ENCODE measurements at places on chromosomes 7 and 10.
A peak's percentile ranks its signal among the peaks of the same experiment; 100 is the strongest.

GRCh38 chr7:54980521-54980920, 38.3 kb upstream of the EGFR start:
- DNase-seq, result no peak

DNA sequence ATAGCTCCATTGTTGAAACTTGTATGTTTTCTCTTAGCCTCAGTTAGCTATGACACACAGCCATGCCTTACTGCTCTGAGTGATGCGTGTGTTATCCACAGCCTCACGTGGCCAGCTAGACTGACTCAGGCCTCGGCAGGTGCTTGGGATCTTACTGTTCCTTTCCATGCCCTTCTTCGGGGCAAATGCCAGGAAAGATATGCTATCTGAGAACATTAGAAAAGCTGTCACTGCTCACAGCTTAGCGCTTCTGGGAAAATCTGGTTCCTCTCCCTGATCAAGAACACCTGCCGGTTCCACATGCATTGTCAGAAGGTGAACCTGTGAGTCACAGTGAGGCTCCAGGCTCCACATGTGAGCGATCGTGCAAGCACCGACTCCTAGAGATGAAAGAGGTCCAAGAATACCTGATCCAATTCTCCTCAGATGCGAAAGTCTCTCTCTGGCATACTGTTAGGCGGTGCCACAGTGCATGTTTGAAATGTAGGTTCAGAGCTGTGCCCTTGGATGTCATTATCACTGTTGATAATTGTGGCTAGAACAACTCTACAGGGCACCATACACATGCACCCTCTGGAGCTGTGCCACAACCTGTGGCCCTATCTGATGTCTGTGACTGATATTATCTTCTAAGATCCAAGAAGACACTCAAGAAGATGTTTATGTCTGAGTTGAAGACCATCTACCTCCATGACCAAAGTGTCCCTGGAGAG, 247.8 kb upstream of the IGFBP3 start:
- no peak for DNase-seq

DNA sequence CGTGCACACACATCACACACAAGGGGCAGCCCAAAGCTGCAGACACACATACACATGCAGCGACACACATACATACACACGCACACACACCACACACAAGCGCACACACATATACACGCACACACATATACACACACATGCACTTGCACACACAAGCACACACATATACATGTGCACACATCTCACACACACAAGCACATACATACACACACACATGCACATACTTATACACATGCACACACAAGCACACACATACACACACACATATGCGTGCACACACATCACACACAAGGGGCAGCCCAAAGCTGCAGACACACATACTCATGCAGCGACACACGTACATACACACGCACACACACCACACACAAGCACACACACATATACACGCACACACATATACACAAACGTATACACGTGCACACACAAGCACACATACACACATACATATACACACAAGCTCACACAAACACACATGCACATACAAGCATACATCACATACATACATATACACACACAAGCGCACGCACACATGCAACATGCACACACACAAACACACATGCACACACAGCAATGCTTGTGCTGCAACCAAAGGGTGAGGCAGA, 178.8 kb upstream of the PFKP start:
- no peak for DNase-seq

GRCh38 chr10:85993140-85993539, 373.5 kb downstream of the GRID1 start:
- no peak for DNase-seq

- DNase-seq, result no peak
Observed at GRCh38 chr7:98840722-98841121, 29.1 kb downstream of the TMEM130 start.

- no peak for DNase-seq
Observed at GRCh38 chr7:123689250-123689649, 33.6 kb downstream of the LMOD2 start.

- DNase-seq, result no peak
Observed at GRCh38 chr10:74651565-74651964, 174.8 kb upstream of the KAT6B start.

DNA sequence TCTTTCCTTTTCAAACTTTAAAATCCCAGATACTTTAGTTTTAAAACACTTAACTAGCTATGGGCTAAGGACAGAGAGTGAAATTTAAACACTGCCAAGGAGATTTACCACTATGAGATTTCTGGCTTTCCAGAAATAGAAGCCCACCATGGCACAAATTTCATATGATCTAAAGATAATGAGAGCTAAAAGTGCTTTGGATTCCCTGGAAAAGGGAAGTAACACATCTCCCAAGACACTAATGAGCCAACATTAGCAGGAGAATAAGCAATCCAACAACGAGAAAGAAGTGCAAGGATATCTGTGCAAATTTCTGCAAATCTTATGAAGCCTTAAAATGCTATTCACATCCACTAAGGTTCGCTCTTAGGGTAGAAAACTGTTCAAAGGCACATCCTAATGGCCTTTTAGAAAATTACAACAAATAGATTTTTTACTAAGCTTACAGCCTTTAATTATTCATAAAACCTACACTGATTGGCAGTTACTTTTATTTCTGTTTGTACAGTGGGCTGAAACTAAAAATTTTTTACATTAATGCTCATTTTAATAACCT, 100.3 kb downstream of the RAPGEF5 start:
- no peak for DNase-seq

GRCh38 chr10:72524489-72524888, 101.4 kb downstream of the MICU1 start:
- DNase-seq, result no peak

GRCh38 chr10:128122931-128123330, 3.3 kb downstream of the MKI67 start:
- DNase-seq, result no peak

- no peak for DNase-seq
Observed at GRCh38 chr7:2537981-2538851, 17.1 kb downstream of the BRAT1 start.

GRCh38 chr10:101467286-101467770, 113.4 kb downstream of the BTRC start:
- peak; percentile 25 for DNase-seq

DNA sequence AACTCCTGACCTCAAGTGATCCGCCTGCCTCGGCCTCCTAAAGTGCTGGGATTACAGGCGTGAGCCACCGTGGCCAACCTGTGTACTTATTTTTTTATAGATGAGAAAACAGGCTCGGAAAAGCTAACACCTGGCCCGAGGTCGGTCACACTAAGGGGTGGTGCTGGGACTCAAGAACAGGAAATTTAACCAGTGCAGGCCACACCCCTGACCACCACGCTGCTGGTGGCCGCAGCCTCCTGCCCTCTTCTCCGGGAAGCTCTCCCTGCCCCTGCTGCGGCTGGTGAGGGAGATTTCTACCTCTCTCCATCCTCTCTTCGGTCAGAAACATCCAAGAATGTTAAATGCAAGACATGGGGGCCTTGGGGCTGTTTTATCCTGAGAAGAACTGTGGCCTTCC, 63.2 kb downstream of the TNRC18 start:
- DNase-seq, result no peak

GRCh38 chr7:70316745-70317144, 718.5 kb downstream of the AUTS2 start:
- no peak for DNase-seq

- no peak for DNase-seq
Observed at GRCh38 chr10:34612446-34612845, 202.7 kb downstream of the PARD3 start.

GRCh38 chr10:103545771-103546281, 52.3 kb downstream of the NEURL1 start:
- no peak for DNase-seq

DNA sequence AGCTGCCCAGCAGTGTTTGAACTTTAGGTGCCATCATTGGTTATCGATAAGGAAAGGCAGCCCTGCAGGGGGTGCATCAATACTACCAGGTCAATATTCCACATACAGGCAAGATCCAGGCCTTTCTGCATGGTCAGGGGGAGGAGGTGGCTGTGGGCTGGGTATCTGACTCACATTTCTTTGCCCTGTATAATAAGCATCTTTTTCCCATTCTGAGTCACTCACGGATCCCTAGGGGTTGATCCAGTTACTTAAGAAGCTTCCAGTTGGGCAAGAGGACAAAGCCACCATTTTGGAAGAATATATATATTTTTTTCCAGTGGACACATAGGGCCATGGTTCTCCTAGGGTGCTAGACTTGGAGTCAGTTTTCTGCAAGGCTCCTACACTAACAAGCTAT, 114.2 kb upstream of the HABP2 start:
- no peak for DNase-seq

DNA sequence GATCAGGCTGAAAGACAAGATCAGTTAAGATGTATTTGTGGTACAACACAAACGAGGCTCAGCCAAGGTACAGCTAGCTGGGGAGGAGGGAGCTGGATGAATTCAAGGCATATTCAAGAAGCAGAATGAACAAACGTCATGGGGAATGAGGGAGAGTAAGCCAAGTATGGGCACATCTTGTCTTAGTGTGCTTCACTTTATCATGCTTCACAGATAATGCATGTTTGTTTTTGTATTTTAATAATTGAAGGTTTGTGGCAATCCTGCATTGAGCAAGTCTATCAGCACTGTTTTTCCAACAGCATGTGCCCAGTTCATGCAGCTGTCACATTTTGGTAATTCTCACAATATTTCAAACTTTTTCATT, 135.4 kb downstream of the HIBADH start:
- no peak for DNase-seq

DNA sequence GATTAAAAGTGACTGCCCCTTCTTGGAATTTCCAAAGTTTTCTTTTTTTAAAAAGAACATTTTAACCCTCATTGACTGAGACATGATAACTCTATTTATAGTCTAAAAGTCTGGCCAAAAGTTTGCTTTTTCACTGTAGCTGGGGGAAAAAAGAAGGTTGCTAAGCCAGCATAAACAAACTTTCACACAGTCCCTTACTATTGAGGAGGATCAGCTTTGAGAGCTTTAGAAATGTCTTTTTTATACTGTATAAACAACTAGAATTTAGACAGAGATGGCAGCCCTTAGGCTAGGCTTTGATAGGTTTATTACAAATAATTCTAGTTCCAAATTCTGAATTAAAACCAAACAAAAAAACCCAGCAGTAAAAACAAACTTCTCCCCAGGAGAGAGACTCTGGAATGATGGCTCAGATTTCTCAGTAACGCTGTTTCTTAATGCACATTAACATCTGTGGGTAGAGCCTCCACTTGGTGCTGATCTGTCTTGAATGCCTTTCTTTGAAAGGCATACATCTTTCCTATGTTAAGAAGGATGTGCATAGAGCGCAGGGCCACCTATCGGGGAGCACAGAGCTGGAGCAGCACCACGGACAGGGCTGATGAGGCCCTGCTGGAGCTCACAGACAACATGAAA, 100.9 kb upstream of the PDLIM1 start:
- peak; percentile 39 for DNase-seq

- no peak for DNase-seq
Observed at GRCh38 chr10:101031796-101032636, 982 bp downstream of the SFXN3 start.

GRCh38 chr10:118342638-118343020, 505 bp upstream of the FAM204A start:
- no peak for DNase-seq

DNA sequence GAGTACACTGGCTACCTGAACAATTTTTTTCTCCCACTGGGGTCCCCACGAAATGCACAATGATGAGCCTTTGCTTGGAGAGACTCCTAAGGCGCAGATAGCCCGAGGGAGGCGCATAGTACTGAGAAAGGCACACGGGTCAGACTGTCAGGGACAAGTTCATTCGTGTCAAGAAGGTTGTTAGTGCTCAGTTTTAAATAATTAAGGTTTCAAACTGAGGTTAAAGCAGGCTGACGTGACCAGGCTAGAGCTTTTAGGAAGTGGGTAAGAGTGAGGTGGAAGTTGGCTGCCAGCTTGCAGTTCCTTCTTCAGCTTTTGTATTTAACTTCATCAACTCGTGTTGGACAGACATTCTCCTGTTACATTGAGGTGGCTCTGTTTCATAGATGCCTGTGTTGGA, 31.6 kb downstream of the RBM33 start:
- no peak for DNase-seq

DNA sequence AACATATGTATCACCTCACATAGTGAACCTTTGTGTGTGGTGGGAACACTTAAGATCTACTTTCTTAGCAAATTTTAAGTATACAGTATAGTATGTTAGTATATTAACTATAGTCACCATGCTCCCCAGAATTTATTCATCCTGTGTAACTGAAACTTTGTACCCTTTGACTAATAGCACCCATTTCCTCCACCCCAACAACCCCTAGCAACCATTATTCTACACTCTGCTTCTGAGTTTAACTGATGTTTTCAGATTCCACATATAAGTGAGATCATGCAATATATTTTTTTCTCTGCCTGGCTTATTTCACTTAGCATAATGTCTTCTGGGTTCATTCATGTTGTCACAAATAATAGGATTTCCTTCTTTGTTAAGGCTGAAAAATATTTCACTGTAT, 6.9 kb upstream of the VWDE start:
- no peak for DNase-seq

DNA sequence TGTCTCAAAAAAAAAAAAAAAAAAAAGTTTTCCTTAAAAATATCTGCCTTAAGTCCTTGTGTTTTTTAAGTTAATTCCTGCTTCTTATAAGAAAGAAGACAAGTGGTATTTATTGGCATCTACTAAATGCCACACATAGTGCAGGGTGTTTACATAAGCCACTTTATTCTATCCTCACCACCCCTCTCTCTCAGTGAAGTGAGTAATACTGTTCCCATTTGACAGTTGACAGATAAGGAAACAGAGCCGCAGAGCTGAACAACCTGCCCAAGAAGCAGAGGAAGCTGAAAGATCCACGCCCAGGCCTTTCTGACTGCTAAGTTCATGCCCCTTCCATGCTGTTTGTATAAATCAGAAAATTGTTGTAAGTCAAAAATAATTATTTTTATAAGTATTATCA, 54.1 kb downstream of the ABLIM1 start:
- no peak for DNase-seq

DNA sequence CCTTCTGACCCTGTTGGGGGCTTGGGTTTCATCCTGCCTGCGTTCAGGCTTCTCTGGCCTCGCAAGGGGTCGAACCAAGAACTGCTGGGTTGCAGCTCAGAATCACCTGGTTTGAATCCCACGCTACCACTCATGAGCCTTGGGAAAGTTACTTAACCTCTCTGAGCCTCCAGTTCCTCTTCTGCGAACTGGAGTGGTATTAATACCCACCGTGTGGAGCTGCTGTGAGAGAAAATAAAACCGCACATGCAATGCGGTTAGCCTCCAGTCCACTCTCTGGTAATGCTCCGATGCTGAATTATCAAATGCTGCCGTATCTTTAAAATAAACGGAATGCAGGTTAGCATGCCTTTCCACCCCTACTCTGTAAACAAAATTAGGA, 171.9 kb downstream of the ARHGAP12 start:
- DNase-seq, result no peak

GRCh38 chr10:76733441-76733936, 904.1 kb downstream of the KCNMA1 start:
- DNase-seq, result no peak

- peak; percentile 38 for DNase-seq
Observed at GRCh38 chr10:120423431-120424197, 33.4 kb upstream of the PLPP4 start.

- no peak for DNase-seq
Observed at GRCh38 chr7:92788559-92789183, 47.7 kb downstream of the CDK6 start.
